ENCODE measurements at places on chromosomes 3 and 15. TPM values are rescaled to one million over a fixed set of nuclear protein-coding genes. Genes with fewer than 3 reads are reported as not detected.

Gene HSPBAP1
- total RNA-seq: 12.1 TPM

Gene SLTM
- total RNA-seq: 73.2 TPM

Gene GOLGA6L7
- total RNA-seq: not detected

Gene MINDY4B
- not detected for total RNA-seq

Gene SAMD7
- total RNA-seq: not detected

Gene FBXW12
- not detected for total RNA-seq

Gene GMPPB
- 18.8 TPM for total RNA-seq

Gene CCDC32
- 19.4 TPM for total RNA-seq

Gene NPAP1
- not detected for total RNA-seq

Gene MCTP2
- 18.7 TPM for total RNA-seq

Gene DAPK2
- 30.7 TPM for total RNA-seq

Gene TRAIP
- 3.9 TPM for total RNA-seq

Measured in suprapubic skin (tissue), 4 donors.